ENCODE measurements at places on chromosomes 5 and 9. TPM values are rescaled to one million over a fixed set of nuclear protein-coding genes. Genes with fewer than 3 reads are reported as not detected.

Gene PCDHA9
- total RNA-seq = not detected

Gene HAVCR2
- total RNA-seq = 0.41 TPM

Gene LHX3
- 1.1 TPM for total RNA-seq

DNA sequence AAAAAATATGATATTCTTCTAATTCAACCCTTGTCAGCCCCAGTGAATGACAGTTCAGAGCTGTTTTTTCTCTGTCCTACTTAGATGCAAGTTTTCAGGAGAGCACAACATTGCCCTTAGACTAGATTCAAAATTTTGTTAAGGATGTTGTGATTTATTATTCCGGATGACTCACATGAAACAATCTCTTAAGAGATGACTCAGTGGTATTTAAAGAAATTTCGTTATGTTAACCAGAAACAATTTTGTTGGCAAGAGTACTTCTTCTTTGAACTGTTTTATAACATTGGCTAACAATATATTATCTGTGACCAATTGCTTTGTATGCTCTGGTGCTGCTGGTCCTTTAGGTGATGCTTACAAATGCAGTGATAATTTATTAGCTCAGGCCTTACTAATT, 132.0 kb downstream of the IZUMO3 start:
- no peak overlapping the region for H3K27ac ChIP-seq
- H3K4me3 ChIP-seq = no peak overlapping the region
- no peak for DNase-seq
- H3K4me1 ChIP-seq = no peaks in the 10 kb centered on the region

- H3K27me3 ChIP-seq = no peaks in the 10 kb centered on the region
- no peak for DNase-seq
- H3K36me3 ChIP-seq = no peaks in the 10 kb centered on the region
- H3K4me3 ChIP-seq = no peak overlapping the region
- H3K4me1 ChIP-seq = no peaks in the 10 kb centered on the region
- no peak overlapping the region for H3K27ac ChIP-seq
Measured at GRCh38 chr9:77449240-77450084, 198.7 kb downstream of the GNA14 start.

DNA sequence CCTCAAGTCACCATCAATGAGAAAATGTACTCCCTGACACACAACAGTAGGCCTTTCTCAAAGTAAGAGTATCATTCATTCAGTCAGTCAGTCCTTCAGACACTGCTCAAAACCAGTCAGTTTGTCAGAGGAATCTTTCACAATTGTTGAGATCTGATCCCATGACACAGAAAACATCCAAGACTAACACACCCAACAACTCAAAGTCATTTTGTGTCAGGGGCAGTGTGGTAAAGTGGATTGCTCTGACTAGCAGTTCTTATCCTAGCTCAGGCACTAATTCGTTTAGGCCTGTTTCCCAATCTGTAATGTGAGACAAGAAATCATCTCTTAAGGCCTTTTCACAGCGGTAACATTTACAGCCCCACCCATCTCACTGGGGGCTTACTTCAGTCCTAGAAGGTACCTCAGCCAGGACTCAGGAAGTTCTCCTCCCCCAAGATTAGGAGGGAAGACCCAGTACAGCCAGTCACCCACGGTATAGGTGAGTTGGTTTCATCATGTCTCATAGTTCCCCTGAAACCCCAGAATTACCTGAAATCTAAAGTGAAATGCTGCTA, 31.9 kb downstream of the SH3TC2 start:
- H3K36me3 ChIP-seq = no peaks in the 10 kb centered on the region
- no peak for DNase-seq
- no peak overlapping the region for H3K4me3 ChIP-seq
- no peak overlapping the region for H3K27ac ChIP-seq
- no peaks in the 10 kb centered on the region for H3K27me3 ChIP-seq
- H3K4me1 ChIP-seq = no peaks in the 10 kb centered on the region

DNA sequence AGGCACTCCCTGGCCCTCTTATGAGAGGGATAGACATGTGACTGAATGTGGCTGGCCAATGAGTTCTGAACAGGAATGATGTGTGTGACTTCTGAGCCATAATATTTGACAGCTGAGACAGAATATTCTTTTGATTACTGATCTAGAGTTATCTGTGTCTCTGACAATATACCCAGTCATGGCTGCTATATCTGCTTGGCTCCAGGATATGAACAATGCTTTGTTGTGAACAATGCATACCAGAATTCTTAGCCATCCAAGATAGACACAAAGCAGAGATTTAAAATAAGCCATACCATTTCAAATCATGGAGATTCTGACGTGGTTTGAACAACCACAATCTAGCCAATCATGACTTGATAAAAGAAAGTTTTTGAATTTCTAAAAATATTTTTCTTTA, 840.3 kb upstream of the SEMA6A start:
- no peaks in the 10 kb centered on the region for H3K27me3 ChIP-seq
- no peak overlapping the region for H3K27ac ChIP-seq
- no peak overlapping the region for H3K4me3 ChIP-seq

DNA sequence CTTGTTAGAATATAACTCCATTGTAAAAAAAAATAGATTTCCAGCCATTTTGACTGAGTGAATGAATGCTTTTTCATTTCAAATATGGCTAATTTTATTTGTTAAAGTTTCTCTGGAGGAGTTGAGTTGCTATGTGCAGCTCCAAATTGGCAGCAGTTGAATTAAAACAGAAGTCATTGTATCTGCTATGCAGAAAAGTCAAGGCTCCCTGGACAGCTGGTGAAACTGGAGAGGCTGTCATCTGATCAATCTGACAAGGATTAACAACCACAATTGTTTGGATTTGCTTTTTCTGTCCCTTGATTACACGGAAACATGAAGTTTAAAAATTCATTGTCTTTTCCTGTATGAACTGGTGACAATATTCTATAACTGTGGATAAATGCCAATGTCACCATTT, 713.9 kb downstream of the EFNA5 start:
- DNase-seq = no peak
- H3K36me3 ChIP-seq = no peaks in the 10 kb centered on the region
- no peak overlapping the region for H3K4me3 ChIP-seq

GRCh38 chr9:75190762-75191161, 102.4 kb downstream of the OSTF1 start:
- no peak for DNase-seq
- H3K4me1 ChIP-seq = no peaks in the 10 kb centered on the region
- no peak overlapping the region for H3K4me3 ChIP-seq
- no peaks in the 10 kb centered on the region for H3K36me3 ChIP-seq

GRCh38 chr5:65061250-65061973, 292.7 kb downstream of the CWC27 start:
- no peaks in the 10 kb centered on the region for H3K36me3 ChIP-seq
- no peaks in the 10 kb centered on the region for H3K27me3 ChIP-seq
- no peak overlapping the region for H3K4me3 ChIP-seq

DNA sequence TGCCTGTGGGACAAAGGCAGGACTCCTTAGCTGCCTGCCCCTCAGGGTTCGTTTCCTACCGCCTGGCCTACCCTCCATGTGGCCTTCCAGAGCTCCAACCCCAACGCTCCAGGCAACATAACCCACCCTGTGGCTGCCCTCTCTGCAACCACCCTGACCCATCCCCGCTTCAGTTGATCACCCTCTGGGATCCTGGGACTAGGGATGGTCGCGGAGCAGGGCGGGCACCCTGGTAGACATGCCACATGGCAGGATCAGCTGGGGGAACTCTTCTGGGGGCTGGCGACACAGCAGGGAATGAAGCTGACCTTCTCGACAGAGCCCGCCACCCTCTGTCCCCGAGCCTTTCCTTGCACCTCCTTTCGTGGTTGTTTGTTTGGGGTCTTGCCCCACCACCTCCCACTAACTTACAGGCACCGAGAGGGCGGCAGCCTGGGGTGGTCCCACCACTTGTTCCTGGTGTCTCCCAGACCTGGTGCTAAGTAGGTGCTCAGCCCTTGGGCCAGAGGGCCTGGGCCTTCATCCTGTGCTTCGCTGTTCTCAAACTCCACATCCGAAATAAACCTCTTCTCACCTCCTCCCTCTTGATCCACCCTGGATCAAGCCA, 243.1 kb downstream of the PBX3 start:
- no peak overlapping the region for H3K27ac ChIP-seq
- no peaks in the 10 kb centered on the region for H3K36me3 ChIP-seq
- no peak overlapping the region for H3K4me3 ChIP-seq

GRCh38 chr9:98455256-98456155, 200.1 kb upstream of the TBC1D2 start:
- no peaks in the 10 kb centered on the region for H3K27me3 ChIP-seq
- H3K4me3 ChIP-seq = no peak overlapping the region
- H3K36me3 ChIP-seq = no peaks in the 10 kb centered on the region
- no peak overlapping the region for H3K27ac ChIP-seq
- DNase-seq = no peak

DNA sequence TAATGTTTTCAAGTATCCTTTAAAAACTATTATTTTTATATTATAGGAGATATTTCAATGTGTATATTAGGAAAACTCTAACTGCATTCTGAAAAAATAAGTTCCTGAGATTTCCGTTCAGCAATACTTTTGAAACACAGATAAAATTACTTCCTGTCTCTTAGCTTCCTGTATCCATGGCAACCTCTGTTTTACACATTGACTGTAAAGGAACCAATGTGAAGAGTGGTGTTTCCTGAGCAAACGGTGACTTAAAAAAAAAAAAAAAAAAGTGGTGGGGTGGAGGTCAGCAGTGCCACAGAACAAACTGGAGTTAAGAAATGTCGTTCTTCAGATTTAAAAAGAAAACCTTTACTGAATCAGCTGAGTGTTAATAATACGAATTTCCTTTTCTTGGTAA, at the start of gene LRRC70:
Gene LRRC70 (plus strand): TSS at position 280 of the 400 bp plus-strand sequence. CDS start 620 bp downstream, outside the sequence.
- no peak for DNase-seq
- H3K27me3 ChIP-seq = no peaks in the 10 kb centered on the region
- H3K36me3 ChIP-seq = no peaks in the 10 kb centered on the region
- no peak within 1 kb of the TSS for H3K4me3 ChIP-seq

DNA sequence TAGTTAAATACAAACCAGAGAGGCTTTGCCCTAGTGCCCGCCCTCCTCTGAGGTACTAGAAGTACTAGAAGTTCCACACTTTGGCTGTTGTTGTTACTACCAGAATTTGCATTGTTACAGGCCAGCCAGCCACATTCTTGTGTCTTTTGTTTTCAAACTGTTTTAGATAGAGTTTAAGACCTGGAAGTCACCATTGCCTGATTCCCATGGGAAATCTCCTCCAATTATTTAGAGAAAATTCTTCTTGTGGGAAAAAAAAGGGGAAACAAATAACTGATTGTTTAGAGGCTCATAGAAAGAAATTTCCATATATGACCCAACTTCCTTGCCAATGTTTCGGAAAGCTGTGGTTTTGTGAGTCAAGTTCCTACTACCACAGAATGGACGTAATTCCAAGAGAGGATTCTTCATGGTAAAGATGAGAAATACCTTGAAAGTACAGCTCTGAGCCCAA, 252.2 kb downstream of the GOLPH3 start:
- DNase-seq = no peak
- no peaks in the 10 kb centered on the region for H3K27me3 ChIP-seq
- H3K36me3 ChIP-seq = no peaks in the 10 kb centered on the region
- H3K4me3 ChIP-seq = no peak overlapping the region
- H3K4me1 ChIP-seq = no peaks in the 10 kb centered on the region

- no peak overlapping the region for H3K27ac ChIP-seq
- H3K4me3 ChIP-seq = no peak overlapping the region
- no peaks in the 10 kb centered on the region for H3K27me3 ChIP-seq
- H3K36me3 ChIP-seq = no peaks in the 10 kb centered on the region
Measured at GRCh38 chr9:112599732-112600131, 113.1 kb downstream of the KIAA1958 start.

GRCh38 chr5:32604800-32605765, 19.7 kb downstream of the SUB1 start:
- H3K27ac ChIP-seq = peak overlapping the region; percentile 51
- no peaks in the 10 kb centered on the region for H3K4me1 ChIP-seq
- peaks cover under 1% of the 10 kb centered on the region for H3K36me3 ChIP-seq
- no peak for DNase-seq
- no peaks in the 10 kb centered on the region for H3K27me3 ChIP-seq

- no peak overlapping the region for H3K4me3 ChIP-seq
- no peaks in the 10 kb centered on the region for H3K36me3 ChIP-seq
- peaks cover 7% of the 10 kb centered on the region for H3K4me1 ChIP-seq
Measured at GRCh38 chr9:20650750-20651299, 28.5 kb upstream of the MLLT3 start.

DNA sequence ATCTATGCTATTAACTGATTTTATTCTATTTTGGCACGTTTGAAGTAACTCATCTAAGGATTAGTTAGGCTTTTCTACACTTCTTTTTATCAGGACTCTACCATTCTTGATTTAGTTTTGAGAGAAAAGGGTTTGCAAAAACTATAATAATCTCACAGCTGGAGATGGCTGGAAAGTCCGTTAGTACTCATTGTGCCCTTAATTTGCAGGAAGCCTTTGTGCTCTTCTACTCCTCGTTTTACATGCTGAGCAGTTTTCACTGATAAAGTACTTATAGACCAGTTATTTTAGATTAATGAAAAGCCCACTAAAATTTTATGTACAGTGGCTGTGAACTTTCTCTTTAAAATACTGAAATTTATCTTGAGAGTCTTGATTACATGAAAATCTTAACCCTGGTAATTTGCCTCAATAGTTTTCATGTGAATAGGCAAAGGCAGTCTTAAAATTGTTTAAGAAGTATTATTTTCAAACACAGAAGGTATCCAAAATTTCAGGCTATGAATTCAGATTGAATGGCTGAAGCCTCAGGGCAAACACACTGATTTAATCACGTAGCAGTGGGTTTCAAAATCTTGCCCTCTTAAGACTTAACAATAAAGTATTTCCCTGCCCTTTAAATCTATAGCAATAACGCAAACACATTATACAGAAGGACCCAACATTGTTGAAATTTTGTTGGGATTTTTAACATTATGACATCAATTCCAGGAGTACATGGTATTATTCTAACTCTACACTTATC, 18.6 kb downstream of the MLLT3 start:
- DNase-seq = no peak
- H3K4me1 ChIP-seq = peaks cover 32% of the 10 kb centered on the region
- H3K27me3 ChIP-seq = no peaks in the 10 kb centered on the region
- H3K4me3 ChIP-seq = no peak overlapping the region
- no peak overlapping the region for H3K27ac ChIP-seq

GRCh38 chr5:51395666-51396356, 12.6 kb downstream of the ISL1 start:
- H3K36me3 ChIP-seq = no peaks in the 10 kb centered on the region
- H3K4me3 ChIP-seq = no peak overlapping the region
- no peak for DNase-seq
- peaks cover 2% of the 10 kb centered on the region for H3K27me3 ChIP-seq

GRCh38 chr9:91750343-91750742, 199.7 kb downstream of the ROR2 start:
- H3K4me1 ChIP-seq = no peaks in the 10 kb centered on the region
- no peak overlapping the region for H3K4me3 ChIP-seq
- no peaks in the 10 kb centered on the region for H3K27me3 ChIP-seq
- DNase-seq = no peak

- no peaks in the 10 kb centered on the region for H3K4me1 ChIP-seq
- no peak overlapping the region for H3K27ac ChIP-seq
- H3K4me3 ChIP-seq = no peak overlapping the region
- no peaks in the 10 kb centered on the region for H3K27me3 ChIP-seq
Measured at GRCh38 chr9:1102642-1102970, 52.4 kb downstream of the DMRT2 start.

DNA sequence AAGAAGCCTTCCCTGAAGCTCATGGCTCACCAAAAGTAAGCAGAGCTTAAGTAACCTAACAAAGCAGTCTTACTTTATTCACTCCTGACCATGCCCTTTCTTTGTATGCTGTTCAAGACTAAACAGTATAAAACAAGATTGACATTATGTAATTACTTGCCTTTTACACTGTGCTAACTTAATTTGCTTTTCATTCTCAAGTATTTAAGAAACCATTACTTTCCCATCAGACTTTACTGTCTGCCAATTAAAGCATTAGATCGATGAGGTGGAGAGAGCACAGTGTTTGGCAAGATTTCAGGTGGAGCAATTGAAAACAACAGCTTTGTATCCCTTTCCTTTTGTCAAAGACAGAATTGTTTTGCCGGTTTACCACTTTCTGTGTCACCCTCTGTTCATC, 98.2 kb downstream of the RORB start:
- H3K4me1 ChIP-seq = no peaks in the 10 kb centered on the region
- DNase-seq = no peak
- H3K36me3 ChIP-seq = no peaks in the 10 kb centered on the region
- H3K27ac ChIP-seq = no peak overlapping the region

All from Caco-2 (cell line).